Hematopoietic multipotent progenitor cell treated with erythropoietin and hydrocortisone succinate and interleukin-3 and kit ligand, for 8 days (in vitro differentiated cells): ENCODE measurements at places on chromosomes 3 and 15.

GRCh38 chr15:92921215-92922131, 21.3 kb downstream of the CHD2 start:
- no peak for DNase-seq

- DNase-seq: peak; percentile 22
Observed at GRCh38 chr3:39150803-39151631, 2.4 kb downstream of the CSRNP1 start.

- DNase-seq: no peak
Observed at GRCh38 chr3:21901484-21901883, 150.5 kb upstream of the ZNF385D start.

- no peak for DNase-seq
Observed at GRCh38 chr3:100113723-100114412, 433 bp downstream of the FILIP1L start.

- peak; percentile 36 for DNase-seq
Observed at GRCh38 chr3:151379083-151379734, 5.3 kb downstream of the P2RY12 start.

DNA sequence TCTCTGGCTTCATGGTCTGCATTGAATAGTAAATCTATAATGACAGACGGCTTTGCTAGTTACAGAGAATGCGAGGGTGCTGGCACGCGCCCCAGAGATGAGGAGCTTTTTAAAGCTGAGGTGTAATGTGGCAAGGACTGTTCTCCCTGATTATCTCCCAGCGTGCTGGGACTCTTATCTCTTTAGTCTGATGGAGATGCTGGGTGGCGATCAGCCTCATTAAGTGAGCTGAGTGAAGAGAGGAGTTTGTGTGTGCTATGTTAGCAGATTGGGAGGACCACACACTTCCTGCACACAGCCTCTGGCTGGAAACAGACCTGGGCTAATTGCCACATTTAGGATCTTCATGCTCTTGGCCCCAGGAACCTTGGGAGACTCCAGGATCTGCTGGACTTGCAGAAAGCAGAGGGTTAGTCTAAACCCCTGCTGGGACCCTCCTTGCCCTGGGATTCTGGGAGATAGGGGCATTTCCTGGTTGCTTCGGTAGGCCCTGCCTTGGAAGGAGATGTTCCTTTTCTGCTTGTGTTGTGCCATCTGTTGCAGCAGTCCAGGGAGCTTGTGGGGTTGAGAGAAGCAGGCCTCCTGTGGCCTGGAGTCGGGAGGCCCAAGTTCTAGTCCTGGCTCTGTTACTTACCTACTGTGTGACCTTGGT, 15.0 kb downstream of the PDIA5 start:
- peak; percentile 62 for DNase-seq

DNA sequence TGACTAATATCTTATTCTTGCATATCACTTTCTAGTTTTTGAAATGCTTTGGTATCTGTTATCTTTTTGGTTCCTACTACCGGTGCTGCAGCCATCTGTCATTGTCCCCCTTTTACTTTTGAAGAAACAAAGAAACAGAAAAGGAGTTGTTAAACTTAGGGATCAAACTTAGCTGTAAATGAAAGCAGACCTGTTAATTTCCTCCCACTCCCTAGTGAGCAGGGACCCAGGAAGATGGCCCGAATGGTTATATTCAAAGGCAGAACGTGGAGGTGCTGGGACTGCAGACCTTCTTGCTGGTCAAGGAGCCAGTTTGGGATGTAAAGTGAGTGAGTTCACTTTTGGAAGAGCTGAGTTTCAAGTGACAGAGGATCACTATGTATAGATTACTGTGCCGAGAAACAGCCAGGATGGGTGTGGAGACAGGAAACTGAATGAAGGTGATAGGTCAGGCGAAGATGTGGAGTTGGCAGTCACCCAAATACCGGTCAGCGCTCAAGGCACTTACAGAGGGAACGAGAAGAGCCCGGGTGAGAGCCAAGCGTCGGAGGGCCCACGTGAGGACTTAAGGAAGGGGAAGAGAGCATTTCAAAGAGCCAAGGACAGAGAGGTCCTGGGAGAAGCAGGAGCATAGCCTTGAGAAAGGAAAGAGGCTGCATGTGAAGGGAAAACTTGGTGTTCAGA, 20.1 kb downstream of the KBTBD8 start:
- DNase-seq: peak; percentile 96

GRCh38 chr15:43511012-43511885, 6.2 kb upstream of the MAP1A start:
- DNase-seq: peak; percentile 57

DNA sequence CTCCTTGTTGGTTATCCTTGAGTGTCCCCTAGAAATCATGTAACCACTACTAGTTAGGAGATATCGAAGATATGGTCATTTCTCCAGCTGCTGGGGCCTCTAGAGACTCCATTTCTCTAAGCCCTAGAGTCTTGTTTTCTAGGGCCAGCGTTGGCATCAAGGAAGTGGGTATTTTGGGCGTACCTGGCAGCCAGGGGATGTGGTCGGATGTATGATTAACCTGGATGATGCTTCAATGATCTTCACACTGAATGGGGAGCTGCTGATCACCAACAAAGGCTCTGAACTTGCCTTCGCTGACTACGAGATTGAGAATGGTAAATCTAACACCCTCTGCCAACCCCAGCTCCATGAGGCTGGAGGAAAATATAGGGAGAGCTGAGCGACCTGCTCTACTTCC, 325.5 kb downstream of the RYR3 start:
- no peak for DNase-seq

- DNase-seq: no peak
Observed at GRCh38 chr3:40829876-40830275, 305.1 kb downstream of the ZNF621 start.

DNA sequence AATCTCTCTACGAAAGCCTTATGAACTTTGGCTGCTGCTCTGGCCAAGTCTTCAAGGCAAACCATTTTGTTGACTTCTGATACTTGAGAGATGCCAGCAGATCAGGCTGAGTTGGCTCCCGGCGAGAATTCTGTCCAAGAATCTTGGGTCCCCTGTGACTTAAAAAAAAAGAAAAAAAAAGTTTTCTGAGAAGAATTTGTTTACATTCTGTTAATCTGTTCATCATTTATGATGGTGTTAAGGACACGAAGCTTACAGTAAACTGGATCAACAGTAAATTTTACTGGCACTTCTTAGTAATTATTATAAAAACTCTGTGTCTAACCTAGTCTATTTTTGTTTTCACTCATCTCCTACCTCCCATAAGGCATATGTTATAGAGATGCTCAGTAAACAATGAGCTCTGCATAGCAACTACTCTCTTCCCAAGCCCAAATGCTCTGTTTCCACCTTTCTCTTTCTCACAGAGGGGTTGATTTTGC, 320.9 kb upstream of the RASGRP1 start:
- DNase-seq: no peak

DNA sequence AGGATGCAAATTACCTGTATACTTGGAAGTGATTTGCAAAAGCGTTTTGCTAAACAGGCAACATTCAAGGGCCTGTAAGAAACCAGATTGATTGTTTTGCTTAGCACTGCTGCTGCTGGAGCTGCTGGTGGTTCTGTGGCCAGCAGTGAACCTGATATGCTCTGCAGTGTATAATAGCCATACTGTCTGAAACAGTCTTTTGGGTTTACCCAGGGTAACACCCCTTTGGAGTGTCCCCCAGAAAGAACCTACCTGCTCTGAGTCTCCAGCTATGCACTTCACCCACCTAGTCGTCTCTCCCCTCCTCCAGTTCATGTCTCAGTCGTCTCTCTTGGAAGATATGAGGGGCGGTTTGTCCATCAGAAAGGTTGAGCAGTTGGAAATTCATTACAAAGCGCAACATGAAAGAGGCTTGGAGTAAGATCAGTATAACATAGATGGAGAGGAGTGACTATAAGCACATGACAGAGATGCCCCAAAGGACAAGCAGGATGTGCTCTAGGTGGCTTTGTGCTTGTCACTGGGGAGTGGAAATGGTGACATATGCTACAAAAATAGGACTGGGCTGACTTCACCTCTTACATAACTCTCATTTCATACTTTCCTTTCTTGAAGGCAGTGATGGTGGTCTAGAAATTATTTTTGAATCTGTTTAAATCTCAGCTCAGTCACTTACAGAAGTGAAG, 3.8 kb downstream of the MKRN2 start:
- DNase-seq: no peak

DNA sequence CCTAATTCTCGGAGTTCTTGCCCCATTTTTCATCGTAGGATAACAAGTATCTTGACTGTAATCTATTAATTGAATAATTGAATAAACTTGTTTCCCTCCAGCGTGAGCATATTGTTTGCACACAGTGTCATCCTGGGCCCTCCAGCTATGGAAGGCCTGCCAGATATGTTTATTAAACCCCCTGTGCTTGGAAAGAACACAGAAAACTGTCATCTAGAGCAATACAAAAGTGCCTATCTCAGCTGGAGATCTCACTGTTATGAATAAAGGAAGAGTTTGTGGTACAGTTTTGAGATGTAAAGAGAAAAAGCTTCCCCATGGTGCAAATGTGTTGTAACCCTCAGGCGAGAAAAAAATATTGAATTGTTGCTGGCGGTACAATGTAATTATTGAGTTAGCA, 405.9 kb downstream of the SOX2 start:
- no peak for DNase-seq

DNA sequence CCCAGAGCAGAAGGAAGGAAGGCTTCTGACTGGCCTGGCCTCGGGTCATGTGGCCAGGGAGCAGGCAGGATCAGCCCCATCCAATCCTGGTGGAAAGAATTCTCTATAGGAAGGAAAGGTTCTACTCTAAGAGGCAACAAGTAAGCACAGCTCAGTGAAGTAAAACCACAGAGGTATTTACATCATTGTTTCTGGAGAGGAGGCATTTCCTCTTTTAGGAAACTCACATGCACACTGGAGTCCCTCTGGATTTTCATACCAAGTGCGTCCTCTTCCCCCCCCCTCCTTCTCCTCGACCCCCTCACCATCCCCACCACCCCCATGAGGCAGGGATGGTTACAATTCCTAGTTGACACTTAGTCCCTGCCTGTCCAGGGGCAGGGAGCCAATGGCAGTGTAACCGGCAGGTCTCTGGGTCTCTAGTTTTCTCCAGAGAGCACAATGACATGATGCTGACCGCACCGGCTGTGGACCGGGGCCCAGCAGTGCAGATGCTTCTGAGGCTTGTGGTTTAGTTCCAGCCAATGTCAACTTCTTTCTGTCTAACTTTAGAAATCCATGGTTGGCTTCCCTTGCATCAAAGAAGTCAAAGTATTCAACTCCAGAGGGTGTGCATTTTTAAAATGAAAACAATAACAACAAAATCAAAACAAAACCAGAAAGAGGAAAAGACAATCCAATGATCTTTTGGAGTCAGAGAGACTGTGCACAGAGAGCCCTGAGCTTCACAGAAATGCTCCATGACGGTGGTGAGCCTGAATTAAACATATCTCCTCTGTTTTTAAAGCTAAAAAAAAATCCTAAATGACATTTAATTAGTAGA, 230.3 kb upstream of the TLE3 start:
- DNase-seq: no peak

- DNase-seq: no peak
Observed at GRCh38 chr3:27584874-27585273, 100.7 kb upstream of the SLC4A7 start.

- DNase-seq: no peak
Observed at GRCh38 chr3:197394464-197395321, 96.3 kb upstream of the DLG1 start.

- no peak for DNase-seq
Observed at GRCh38 chr3:111607240-111607920, 12.2 kb upstream of the ZBED2 start.

DNA sequence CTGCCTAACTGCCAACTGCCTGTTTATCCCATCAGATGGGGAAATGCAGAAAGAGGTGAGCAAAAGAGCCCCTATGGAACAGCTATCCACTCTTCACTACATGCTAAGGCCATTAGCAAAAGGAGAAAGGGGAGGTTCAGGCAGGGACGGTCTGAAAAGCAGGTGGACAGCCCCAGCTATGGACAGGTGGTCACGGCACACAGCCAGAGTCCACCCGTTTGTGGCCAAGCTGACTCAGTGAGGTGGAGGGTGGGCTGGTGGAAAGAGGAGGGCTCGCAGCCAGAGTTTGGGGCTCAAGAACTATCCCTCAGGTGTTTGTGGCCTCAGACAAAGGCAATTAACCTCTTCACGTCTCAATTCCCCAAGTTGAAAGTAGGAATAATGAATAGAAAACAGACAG, 148.9 kb upstream of the UBE2E1 start:
- no peak for DNase-seq

GRCh38 chr3:58082047-58082446, 73.8 kb downstream of the FLNB start:
- no peak for DNase-seq

DNA sequence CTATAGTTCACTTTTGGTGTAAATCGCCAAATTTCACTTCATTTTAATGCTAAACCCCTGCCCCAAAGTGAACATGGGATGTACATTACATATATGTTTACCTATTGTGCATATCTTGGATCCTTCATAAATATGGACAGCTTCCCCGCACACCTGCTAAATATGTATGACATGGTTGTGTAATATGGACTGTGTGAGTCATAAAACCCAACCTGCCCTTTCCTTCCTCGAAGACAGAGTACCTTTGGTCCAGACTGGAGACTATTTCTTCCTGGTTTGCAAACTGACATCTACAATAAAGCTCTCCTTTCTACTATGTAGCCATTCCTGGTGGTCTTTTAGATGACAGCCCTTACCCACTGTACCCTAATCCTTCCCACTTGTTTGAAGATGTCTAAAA, 12.4 kb downstream of the ACTC1 start:
- no peak for DNase-seq

- no peak for DNase-seq
Observed at GRCh38 chr3:189806171-189806951, 175.2 kb downstream of the TP63 start.

GRCh38 chr3:194957743-194958240, 272.1 kb downstream of the FAM43A start:
- no peak for DNase-seq

DNA sequence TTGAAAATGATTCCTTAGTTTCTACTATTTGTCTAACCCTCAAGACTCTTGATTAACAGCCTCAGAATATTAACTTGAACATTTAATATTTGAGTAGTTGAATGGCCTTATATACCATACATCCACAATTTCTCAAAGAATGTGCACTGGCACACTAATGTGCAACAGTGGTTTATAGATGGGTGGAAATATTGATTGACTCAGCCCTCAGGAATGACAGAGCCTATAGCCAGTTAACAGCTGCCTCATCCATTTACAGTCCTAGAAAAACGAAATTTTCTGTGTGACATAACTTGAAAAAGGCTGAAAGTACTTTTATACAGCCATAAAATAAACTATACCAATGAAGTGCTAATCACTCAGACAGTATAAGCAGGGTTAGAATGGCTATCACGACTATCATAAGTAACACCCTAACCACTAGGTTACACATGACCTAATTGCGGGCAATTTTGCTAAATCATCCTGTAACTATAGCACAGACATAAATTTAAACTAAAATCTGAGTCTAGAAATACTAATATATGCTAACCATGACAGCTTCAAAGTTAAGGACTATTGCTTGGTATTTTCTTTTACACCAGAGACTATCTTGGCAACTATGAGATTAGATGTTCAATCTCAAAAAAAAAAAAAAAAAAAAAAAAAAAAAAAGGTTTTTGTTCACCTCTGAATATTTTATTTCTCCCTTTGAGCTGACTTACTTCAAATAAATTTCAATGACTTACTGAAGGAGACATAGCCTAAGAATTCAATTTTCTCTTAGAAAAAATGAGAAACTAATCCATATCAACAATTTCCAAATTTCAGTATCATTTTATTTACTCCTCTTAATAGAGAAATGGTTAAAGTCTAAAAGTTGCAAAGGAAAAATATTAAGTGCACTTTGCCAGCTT, 9.3 kb downstream of the SECISBP2L start:
- DNase-seq: peak; percentile 41
